ENCODE measurements at places on chromosomes 5 and 9.

DNA sequence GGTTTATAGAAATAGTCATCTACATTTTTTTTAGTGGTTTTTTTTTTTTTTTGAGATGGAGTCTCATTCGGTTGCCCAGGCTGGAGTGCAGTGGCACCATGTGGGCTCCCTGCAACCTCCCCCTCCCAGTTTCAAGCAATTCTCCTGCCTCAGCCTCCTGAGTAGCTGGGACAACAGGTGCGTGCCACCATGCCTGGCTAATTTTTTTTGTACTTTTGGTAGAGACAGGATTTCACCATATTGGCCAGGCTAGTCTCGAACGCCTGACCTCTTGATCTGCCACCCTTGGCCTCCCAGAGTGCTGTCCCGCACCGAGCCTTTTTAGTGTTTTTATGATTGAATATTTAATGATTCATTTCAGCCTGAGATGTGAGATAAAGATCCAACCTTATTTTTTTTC is 27.3 kb downstream of the ANKRD33B start:
- DNase-seq = no peak

GRCh38 chr5:68433923-68434879 is 218.6 kb downstream of the PIK3R1 start:
- DNase-seq = peak; percentile 98

- DNase-seq = no peak
Measured at GRCh38 chr9:137382444-137383080, 40.4 kb downstream of the EXD3 start.

DNA sequence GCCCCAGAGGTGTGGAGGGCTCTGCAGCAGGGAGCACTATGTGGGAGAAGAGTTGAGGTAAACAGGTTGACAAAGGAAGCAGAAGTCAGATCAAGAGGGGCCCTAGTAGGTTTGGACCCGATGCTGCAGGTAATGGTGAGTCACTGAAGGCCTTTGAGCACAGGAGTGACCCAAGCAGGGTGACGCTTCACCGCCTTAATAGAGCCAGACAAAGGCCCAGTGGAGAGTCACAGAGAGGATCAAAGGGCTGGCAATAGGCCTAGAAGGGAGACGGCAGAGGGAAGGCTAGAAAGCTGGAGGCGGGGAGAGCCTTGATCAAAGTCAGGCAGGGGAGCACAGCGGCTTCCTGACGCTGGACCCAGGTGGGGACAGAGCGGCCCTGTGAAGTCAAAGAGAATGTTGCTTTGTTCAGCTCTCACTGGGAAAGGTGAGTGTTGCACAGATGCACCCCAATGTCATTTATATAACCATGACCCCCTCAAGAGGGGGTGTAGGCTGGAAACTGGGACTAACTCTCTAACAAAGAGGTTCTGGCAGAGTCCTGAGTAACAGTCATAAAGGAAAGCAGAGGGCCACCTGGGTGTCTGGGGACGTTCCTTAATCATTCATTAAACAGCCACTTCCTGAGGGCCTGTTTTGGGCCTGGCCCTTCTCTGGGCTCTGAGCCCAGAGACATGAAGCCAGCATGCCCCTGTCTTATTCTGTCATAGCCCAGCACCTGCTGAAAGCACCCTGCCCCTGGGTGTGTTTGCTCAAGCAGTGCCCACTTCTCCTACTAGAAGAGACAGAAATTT is 9.8 kb upstream of the CPLX2 start:
- DNase-seq = no peak

GRCh38 chr9:101235105-101235866 is 149.5 kb downstream of the BAAT start:
- peak; percentile 2 for DNase-seq

DNA sequence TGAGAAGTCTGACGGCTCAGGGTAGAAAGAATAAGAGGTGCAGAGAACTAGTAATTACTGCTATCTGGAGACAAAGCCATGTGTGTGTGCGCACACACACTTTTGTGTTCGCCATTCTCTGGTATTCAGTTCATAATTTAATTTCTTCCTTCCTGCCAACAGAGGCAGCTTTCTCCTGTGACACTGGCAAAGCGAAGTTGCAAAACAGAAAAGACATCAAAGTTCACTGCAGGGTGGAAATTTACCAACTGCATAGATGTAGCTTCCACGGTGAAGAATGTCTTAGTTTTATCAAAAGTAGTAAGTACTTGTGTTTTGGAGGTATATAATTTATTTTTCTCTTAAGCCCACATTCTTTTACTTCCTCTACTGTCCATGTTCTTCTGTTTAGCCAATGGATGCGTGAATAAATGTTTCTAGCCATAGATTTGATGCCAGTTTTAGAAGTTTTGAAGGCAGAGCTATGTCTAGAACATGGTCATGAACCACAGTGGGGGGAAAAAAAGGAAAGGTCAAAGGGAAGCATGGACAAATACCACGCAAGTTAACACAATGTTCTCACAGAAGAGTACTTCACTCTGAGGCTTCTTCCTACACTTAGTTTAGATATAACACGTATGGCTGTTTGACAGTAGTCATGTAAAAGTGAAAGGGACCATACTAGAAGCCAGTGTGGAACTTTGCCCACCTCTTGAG is 536.5 kb upstream of the GRIA1 start:
- no peak for DNase-seq

DNA sequence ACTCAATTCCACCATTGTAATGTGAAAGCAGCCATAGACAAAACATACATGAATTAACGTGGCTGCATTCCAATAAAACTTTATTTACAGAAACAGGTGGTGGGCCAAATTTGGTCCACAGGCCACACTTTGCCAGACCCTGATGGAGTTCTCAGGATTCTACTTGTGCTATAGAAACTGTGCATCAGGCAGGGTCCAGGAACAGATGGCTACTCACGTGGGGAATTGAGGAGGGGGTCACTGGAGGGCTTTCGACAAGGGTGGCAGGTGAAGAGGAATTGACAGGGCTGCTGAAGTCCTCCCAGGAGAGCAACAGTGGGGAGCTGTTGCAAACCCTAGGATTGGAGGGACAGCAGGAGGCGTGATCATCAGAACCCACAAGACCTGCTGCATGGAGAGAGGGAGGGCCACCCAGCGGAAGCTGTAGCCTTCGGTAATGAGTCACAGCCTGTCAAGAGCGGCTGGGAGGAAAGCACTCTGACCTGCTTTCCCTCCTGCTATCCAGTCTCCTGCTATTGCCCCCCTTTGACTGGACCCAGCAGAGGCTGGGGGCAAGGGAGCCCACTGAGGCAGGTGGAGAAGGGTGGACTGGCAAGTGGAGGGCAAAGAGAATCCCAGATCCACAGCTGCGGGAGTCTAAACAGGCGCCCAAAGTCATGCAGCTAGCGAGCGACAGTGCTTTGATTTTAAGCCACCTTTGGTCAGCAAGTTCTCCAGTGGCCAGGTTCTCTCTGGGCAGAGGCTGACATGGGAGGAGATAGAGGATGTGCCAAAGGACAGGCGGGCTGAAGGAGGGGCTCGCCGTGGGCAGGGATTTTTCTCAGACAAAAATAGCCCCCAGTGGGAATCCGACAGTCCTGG is 138.3 kb upstream of the SMIM23 start:
- DNase-seq = peak; percentile 72

DNA sequence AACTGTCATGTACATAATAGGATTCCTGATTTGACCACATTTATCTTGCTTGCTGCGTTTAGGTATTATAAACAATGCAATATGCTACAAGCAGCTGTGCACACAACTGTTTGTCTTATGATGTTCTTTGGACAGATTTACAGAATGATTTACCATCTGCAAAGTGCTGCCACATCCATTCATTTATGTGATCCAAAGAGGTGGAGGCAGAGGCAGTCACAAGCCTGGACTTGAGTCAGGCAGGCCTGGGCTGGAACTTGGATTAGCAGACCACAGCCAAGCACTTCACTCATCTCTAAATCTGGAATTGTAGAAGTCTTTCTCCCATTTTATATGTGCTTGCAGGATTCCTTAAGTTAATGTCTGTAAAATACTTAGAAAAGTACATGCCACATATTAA is 149.0 kb downstream of the INSYN2B start:
- no peak for DNase-seq

DNA sequence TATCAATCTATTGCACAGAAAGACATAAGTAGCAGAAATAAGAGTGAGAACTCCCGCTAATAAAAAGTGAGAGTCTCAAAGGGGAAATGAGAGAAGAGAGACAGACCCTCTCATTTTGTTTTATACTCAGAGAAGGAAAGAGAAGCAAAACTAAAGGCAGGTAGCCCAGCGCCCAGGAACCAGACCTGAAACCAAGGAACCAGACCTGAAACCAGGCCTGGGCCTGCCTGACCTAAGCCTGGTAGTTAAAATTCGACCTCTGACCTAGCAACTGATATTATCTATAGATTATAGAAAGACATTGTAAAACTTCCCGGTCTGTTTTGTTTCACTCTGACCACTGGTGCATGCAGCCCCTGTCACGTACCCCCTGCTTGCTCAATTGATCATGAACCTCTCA is 134.5 kb upstream of the SEMA6A start:
- no peak for DNase-seq

- peak; percentile 56 for DNase-seq
Measured at GRCh38 chr5:337563-338130, 16.1 kb downstream of the AHRR start.

DNA sequence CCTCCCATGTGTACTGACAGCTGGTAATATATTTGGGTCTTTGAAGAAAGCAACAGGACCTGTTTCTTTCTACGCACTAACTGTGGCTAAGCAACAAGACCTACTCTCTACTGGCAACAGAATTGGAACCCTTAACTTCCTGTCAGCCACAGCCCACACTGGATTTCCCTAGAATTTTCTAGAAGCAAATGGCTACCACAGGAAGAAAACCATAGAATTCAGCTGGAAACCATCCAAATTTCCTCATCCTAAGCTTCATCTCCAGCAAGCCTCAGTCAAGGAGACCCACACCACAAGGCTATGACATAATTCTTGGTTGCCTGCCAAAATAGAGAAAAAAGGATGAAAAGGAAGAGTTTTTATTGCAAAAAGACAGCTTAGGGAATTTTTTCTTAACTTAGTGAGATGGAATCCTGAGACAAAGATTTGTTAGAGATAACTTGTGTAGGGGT is 171.8 kb upstream of the TNC start:
- no peak for DNase-seq

- no peak for DNase-seq
Measured at GRCh38 chr9:125141251-125141650, 2.1 kb downstream of the SCAI start.

- DNase-seq = no peak
Measured at GRCh38 chr5:85140471-85140870, 755.8 kb upstream of the EDIL3 start.

DNA sequence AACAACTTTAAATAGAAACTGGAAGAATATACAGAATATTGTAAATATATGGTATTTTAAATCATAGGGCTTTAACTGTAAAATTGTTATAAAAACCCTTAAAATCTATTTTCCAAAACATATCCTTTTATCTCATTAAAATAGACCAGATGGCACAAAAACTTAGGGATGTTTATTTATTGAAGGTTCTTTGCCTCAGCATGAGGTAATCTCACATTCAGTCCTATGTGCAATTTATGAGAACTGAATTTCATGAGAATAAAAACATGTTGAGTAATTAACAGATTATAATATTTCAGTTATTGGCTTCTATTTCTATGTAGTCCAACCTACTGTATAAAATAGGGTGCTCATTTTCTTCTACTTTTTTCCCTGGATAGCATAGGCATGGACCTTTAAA is 329.2 kb upstream of the PRR16 start:
- DNase-seq = no peak

GRCh38 chr5:55031492-55031891 is 7.4 kb downstream of the GZMK start:
- DNase-seq = no peak

DNA sequence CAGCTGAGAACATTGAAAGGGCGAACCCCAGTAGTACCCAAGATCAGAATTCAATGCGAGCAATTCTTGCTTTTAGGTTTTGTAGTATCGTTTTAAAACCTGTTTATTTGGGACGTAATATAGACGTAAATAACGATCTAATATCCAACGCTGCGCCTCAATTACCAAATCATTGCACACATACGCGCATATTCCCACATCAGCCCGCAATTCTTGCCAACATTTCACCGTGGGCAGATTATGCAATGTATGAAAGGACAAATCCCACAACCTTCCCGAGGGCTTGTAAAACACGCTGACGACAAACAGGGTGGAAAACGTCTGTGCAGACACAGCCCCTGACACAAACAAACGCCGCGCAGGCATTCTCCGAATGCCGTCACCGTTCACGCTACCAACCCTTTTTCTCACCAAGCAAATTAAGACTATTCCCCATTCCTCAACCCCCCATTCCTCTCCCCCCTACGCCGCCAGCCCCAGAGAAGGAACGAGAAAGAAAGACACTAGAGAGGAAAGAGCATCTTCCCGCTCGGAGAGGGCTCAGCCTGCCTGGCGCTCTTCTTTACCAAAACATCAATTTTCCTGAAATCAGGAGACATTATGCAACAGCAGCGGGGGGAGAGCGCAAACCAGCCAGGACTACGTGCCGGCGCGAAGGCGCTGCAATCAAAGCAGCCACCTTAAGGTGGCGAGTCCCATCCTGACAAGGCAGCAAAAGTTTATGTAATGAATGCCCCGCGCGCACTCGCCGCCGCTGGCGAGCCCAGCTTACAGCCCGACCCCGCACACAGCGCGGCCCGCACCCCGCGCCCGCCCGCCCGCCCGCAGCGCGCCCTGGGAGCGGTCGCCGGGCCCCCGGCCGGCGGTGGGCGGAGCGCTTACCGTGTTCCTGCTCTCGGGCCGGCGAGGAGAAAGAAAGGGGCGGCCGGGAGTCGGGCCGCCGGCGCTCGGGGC is 597 bp downstream of the NFIL3 start:
- peak; percentile 88 for DNase-seq

DNA sequence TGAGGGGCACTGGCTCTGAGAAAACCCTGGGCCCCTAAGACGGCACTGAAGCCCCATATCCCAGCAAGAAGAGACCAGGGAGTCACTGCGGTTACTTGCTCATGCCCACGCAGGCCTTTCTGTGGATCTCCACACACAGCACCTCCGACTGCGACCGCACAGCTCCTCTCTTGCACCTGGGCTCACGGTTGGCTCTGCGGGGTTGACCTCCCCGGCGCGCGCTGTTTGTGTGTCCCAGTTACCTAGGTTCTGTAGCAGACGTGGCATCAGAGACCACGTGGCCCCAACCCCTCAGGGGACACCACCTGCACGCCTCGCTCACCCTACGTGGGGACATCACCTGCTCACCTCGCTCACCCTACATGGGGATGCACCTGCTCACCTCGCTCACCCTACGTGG is 12.7 kb downstream of the LPCAT1 start:
- no peak for DNase-seq

DNA sequence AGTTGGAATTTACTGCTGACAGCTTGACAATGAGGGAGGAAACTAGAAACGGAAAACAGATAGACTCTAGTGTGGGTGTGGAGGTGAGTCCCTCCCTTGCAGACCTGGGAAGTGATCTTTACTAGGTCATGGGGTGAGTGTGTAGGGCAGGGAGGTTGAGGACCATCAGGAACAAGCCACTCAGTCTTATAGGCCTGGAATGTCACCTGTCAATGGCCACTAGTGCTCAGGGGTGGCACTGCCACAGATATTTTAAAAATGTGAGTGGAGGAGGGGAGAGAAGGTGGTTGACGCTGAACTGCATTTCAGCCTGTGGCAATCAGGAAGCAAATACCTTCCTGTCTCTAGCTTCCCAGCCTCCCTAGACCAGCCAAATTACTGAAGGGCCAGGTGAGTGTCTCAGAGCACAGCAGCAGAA is 9.0 kb downstream of the OR2S2 start:
- no peak for DNase-seq

GRCh38 chr5:40995801-40996586 is 75.1 kb downstream of the MROH2B start:
- DNase-seq = no peak

All from suppressor macrophage (primary cell).